ENCODE measurements at places on chromosomes 1 and 21.

GRCh38 chr1:202580619-202581018 is 129.6 kb downstream of the SYT2 start:
- no peak for DNase-seq

- DNase-seq: no peak
These were observed 235.0 kb upstream of the FGGY start for GRCh38 chr1:59061876-59062275.

GRCh38 chr1:239011382-239011781 is 375.0 kb upstream of the CHRM3 start:
- DNase-seq: no peak

GRCh38 chr1:10787286-10787685 is 9.2 kb downstream of the CASZ1 start:
- DNase-seq: no peak

DNA sequence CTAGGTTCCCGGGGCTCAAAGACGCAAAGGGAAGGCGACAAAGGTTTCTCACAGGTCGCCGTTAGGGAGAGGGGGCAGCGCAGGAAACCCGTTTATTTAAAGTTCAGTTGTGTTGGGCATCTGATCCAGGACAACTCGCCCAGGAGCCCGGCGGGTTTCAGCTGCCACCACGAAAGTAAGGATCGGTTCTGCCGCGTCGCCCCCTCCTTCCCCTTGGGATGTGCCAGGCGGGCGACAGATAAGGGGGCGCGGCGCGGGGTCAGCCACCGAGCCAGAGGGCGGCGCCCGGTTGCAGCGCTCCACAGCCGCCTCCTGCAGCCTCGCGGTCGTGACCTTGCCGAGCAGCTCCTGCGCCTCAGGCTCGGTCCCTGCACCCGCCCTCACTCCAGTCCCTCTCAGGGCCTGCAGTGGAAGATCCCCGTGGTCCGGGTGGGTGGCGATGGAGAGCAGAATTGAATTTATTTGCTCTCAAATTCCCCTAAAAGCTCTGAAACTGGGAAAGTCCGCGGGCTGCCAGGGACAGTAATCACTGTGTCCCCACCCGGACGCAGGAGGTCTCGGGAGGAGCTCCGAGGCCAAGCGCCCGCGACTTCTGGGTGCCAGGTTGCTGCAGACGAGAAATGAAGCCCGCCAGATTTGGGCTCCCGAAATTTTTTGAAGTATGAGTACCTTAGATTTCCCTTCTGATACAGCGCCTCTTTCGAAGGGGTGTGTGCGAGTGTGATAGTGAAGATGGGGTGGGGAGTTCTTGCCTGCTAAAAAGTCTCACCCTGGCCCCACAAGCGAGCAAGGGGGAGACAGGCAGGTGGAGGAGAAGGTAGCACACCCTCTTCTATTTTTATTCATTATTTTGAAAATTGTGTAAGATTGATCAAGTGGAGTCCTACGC is 28.4 kb upstream of the NFIA start:
- DNase-seq: peak; percentile 15

DNA sequence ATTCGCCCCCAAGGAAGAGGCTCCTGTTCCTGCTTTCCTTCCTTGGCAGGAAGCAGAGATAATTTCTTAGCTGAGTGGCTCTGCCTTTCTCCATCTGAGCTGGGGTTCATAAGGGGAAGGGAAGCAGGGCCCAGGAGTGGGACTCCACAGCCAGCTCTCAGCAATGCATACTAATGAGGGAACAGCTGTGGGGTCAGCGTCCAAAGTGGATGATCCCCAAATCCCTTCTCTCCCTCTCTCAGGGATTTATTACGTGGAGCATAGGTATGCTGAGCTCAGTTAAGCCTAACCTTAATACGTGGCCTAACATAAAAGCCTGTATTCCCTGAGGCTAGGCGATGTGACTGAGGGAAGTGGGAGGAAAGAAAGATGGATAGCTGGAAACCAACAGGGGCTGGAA is 87.3 kb upstream of the CTTNBP2NL start:
- DNase-seq: no peak

Measured in activated CD4-positive, alpha-beta T cell treated with anti-CD3 and anti-CD28 coated beads, Interleukin-2, Interleukin-6, amounts not matched to agents 100 ng/mL and 50 ng/mL, durations not matched to agents 16 hours and 8 hours (primary cell).